Aortic smooth muscle cell (primary cell): ENCODE measurements at places on chromosomes 7 and 10. TPM values are rescaled to one million over a fixed set of nuclear protein-coding genes. Genes with fewer than 3 reads are reported as not detected.

The SLC18A2 gene
- not detected in 2 replicates for total RNA-seq

The AKR1C2 gene
- 30.5 and 71.3 TPM in 2 replicates for total RNA-seq

The CALHM3 gene
- not detected in 2 replicates for total RNA-seq

The PRPS1L1 gene
- total RNA-seq = 0.06 and 0.13 TPM in 2 replicates

The WDFY4 gene
- total RNA-seq = under 0.01 and 0.26 TPM in 2 replicates

The PPP2R2D gene
- 28.8 and 36.2 TPM in 2 replicates for total RNA-seq

The NACAD gene
- total RNA-seq = 0.53 and 0.75 TPM in 2 replicates

The GPR15LG gene
- not detected in 2 replicates for total RNA-seq

The CHN2 gene
- total RNA-seq = 0.26 TPM in 1 of 2 replicates, not detected in the other

The GRK5 gene
- 47.0 and 66.5 TPM in 2 replicates for total RNA-seq
